ENCODE measurements at places on chromosomes 13 and 19.

- DNase-seq = peak; percentile 71
Measured at GRCh38 chr19:17703824-17704463, 15.3 kb upstream of the MAP1S start.

DNA sequence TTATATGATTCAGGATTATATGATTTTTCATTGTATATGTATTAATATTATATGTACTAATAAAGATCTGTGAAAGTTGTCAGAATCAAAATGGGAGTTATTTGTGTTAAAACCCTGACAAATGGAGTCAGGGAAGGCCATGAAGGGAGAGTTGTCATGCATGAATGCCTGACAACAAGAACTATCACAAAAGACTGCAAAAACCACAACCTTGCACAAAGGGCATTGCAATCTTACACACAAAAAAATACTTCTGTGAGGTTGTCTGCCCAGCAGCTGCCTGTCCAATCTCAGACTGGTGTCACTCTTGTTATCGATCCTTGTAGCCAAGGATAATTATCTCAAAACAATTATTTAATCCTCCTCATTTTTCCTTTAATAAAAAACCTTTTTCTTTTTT is 21.2 kb upstream of the RBM26 start:
- DNase-seq = no peak

GRCh38 chr13:20149762-20150161 is 11.1 kb downstream of the GJA3 start:
- DNase-seq = no peak

GRCh38 chr13:50353651-50354415 is 338.6 kb downstream of the KCNRG start:
- no peak for DNase-seq

- DNase-seq = no peak
Measured at GRCh38 chr19:30888937-30889336, 460.3 kb downstream of the TSHZ3 start.

GRCh38 chr19:15727724-15728123 is at the start of gene OR10H2:
Gene OR10H2 (plus strand): TSS chr19:15728024. CDS start chr19:15728044, 20 bp downstream.
- no peak for DNase-seq
